ENCODE measurements at places on chromosomes 2 and 18.

DNA sequence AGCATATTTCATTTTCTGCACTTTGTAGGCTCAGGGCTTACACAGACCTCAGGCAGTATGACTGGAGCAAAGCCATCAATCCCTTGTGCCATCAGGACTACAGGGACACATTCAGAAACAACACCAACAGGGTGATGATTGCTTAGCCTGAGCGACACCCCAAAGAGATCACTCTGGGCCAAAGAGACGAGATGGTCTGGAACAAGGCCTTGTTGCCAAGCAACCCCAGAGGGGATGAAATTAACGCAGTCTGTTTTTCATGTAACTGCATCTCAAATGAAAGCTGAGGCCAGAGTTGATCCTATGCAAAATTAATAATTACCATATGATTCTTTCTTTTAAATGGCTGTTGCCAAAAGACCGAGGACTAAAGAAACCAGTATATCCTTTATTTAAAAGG is 20.2 kb upstream of the B3GNT2 start:
- DNase-seq = no peak

GRCh38 chr18:29874519-29875098 is 1167.9 kb downstream of the DSC3 start:
- peak; percentile 10 for DNase-seq

GRCh38 chr2:165958313-165958960 is 4.9 kb upstream of the TTC21B start:
- DNase-seq = no peak

GRCh38 chr2:215002500-215002899 is 135.9 kb downstream of the ABCA12 start:
- DNase-seq = peak; percentile 25

- DNase-seq = no peak
These were observed 350.0 kb upstream of the MYT1L start for GRCh38 chr2:2681085-2681484.
